Thoracic aorta endothelial cell (primary cell): ENCODE measurements at places on chromosomes 12 and 14. TPM values are rescaled to one million over a fixed set of nuclear protein-coding genes. Genes with fewer than 3 reads are reported as not detected.

The TEX52 gene
- total RNA-seq = not detected in 2 replicates

The PMCH gene
- total RNA-seq = 0.36 and 1.9 TPM in 2 replicates

The PLEKHG7 gene
- not detected in 2 replicates for total RNA-seq

The CCDC196 gene
- not detected in 2 replicates for total RNA-seq

The ZBTB42 gene
- 3.1 and 4.4 TPM in 2 replicates for total RNA-seq

The SIX6 gene
- not detected in 2 replicates for total RNA-seq

The CD163 gene
- total RNA-seq = not detected in 2 replicates

The CCDC175 gene
- total RNA-seq = not detected in 2 replicates

The TEX22 gene
- 0.14 and 0.27 TPM in 2 replicates for total RNA-seq

The RNASE2 gene
- total RNA-seq = not detected in 2 replicates

The CSRP2 gene
- 3.1 and 5.9 TPM in 2 replicates for total RNA-seq

The SOAT2 gene
- total RNA-seq = not detected in 2 replicates

The HOXC12 gene
- not detected in 2 replicates for total RNA-seq

The ABCC9 gene
- total RNA-seq = under 0.01 and 0.07 TPM in 2 replicates

The SLC7A8 gene
- 1.1 and 2.4 TPM in 2 replicates for total RNA-seq

The CCDC177 gene
- not detected in 2 replicates for total RNA-seq

The NDRG2 gene
- total RNA-seq = 0.22 TPM in 1 of 2 replicates, not detected in the other

The RTN1 gene
- 0.93 and 1.1 TPM in 2 replicates for total RNA-seq

The MDGA2 gene
- total RNA-seq = not detected in 2 replicates

The POTEG gene
- not detected in 2 replicates for total RNA-seq

The KRT74 gene
- total RNA-seq = not detected in 2 replicates

The LRFN5 gene
- total RNA-seq = 0.07 and 0.13 TPM in 2 replicates

The TMPRSS12 gene
- total RNA-seq = not detected in 2 replicates

The AQP2 gene
- total RNA-seq = not detected in 2 replicates

The STYK1 gene
- total RNA-seq = 12.3 and 14.4 TPM in 2 replicates
